ENCODE measurements at places on chromosomes 13 and 19.

DNA sequence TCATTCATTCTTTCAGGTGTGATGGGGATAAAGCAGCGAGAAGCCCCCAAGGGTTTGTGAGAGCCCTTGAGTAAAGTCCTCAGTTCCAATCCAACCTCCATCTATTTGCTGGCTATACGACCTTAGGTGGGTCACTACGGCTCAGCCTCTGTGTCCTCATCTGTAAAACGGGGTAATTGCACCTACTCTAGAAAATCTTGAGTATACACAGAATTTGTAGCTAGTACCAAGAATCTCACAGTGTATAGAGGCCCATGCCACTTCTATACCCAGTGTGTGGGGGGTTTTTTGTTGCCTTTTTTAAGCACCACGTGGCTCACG, 406 bp upstream of the DNMT1 start:
- no peak for DNase-seq

DNA sequence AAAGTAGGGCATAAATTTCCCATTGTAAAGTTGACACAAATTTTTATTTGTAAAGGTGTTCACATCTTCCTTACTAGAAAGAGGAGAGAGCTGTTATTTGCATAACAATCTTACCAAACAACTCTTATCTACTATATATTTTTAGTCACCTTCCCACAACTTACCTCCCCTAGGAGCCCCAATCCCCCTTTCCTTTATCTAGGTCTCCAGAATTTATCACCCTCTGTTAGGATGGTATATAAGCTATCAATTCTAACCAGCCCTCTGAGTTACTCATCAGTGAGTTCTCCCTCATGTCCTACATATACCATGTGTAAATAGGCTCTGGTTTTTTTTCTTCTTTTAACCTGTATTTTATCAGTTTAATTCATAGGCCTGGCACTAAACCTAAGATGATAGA, 62.2 kb downstream of the DCT start:
- no peak for DNase-seq

DNA sequence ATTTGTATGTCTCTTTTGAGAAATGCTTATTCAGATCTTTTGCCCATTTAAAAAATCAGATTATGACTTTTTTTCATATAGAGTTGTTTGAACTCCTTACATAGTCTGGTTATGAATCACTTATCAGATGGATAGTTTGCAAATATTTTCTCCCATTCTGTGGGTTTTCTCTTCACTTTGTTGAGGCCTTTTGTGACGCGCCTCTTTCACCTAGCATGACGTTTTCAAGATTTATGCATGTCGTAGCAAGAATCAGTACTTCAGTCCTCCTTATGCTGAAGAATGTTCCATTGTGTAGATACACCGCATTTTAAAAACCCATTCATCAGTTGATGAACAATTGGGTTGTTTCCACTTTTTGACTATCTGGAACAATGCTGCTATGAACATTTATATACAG, 13.4 kb downstream of the PABPC3 start:
- DNase-seq: no peak

- DNase-seq: no peak
Observed at GRCh38 chr19:43727593-43727853, 11.6 kb downstream of the IRGC start.

- DNase-seq: no peak
Observed at GRCh38 chr19:9296336-9296735, 13.3 kb downstream of the ZNF699 start.

- DNase-seq: no peak
Observed at GRCh38 chr19:12783849-12784393, 7.4 kb upstream of the JUNB start.

DNA sequence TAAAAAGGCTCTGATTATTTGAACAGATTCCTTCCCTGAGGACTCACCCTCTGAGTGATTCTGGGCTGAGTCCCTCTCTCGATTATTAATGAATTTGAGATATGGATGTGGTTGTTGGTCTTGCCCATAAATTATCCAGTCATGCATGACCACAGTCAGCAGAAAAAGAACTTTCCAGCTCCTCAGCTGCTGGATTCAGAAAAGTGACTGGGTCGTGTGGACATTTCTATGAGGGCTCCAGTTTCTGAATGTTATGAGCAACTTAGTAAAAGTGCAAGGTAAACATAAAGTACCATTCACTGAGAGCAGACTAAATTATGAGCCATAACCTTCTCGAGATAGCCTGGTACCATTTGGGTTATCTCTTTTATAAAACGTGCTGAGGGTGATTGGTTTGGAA, 100.1 kb upstream of the CLDN10 start:
- DNase-seq: no peak

GRCh38 chr13:113672002-113672651, 5.1 kb downstream of the GRK1 start:
- DNase-seq: no peak

- no peak for DNase-seq
Observed at GRCh38 chr13:110124201-110124940, 182.6 kb downstream of the COL4A1 start.

GRCh38 chr19:28631961-28632360, 581.0 kb downstream of the UQCRFS1 start:
- DNase-seq: no peak

DNA sequence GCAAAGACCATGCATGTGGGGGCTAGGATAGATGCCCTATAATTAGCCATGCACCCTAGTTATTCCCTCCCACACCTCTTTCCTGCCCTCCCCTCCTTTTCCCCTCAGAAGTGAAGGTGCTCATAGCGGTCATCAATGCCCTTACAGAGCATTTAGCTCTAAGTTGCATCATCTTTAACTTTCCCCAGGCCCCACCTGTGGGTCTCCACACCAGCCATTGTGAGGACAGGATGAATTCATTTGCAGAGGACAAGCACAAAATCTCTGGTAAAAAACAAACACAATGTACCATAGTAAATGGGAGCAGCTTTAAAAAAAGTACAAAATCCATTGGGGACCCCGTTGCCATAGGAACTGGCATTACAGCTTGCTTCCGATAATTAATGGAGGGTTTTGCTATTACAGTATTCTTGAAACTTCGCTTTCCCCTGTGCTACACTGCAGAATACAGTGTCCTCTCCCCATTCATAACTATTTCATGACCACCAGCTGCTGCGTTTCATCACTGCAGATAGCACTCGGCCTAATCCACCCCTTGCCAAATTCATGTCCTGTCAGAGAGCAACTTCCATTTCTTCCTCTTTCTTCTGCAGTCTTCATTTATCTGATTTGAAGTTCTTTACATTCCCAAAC, 110.5 kb downstream of the ZDHHC20 start:
- DNase-seq: no peak

GRCh38 chr19:8393871-8394250, 3.7 kb downstream of the RAB11B start:
- no peak for DNase-seq

GRCh38 chr13:107480130-107480529, 735.2 kb downstream of the LIG4 start:
- DNase-seq: no peak

Measured in NCI-H446 (cell line).